AG08396 (cell line): ENCODE measurements at places on chromosomes 5 and 9.

DNA sequence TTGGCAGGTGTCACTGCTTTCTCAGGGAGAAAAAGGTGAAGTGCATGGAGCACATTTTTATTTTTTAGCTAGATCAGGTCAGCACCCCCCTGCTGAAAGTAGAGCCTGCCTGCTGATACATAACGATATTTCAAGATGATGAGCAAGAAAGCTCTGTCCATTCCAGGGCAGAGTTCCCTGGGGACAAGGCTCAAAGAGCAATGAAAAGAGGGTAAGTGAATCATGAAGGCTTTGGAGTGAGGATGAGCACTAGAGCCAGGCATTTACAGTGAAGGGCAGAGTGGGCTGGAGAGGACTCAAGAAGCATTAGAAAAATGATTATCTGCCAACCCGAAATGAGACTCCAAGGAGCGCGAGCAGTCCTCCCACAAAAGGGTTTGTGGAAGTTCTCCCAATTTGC lies 345.7 kb downstream of the TLE4 start:
- no peak for DNase-seq

DNA sequence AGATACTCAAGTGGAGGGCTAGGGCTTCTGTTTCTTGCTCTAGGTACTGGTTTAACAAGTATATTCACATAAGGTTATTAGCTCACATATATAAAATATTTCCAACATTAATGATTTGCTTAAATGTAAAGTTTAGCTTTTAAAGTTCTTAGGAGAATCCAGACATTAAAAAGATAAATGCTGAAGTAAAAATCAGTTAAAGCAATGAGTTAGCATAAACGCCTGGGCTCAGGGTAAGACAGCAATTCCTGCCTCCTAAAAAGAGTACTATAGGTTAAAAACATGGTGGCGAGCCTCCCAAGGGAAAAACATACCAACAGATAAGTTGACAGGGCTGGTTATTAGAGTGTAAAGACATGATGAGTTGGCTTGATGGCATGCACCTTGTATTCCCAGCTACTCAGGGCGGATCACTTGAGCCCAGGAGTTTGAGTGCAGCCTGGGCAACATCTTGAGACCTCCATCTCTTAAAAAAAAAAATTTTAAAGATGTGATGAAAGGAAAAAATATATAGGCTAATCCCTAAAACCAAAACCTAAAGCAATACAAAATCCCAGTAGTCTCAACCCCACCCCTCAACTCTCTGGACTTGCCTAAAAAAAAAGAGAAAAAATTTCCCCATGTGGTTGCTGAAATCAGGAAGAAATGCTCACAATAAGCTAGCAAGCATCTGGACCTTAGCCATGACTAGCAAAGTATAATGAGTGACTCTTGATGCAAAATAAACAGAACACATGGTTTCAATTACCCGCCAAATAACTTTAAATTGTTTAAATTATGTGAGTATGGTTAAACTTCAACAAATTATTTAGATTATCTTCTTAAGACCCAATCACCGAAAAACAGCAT lies 3.6 kb downstream of the GOLPH3 start:
- peak; percentile 62 for DNase-seq

DNA sequence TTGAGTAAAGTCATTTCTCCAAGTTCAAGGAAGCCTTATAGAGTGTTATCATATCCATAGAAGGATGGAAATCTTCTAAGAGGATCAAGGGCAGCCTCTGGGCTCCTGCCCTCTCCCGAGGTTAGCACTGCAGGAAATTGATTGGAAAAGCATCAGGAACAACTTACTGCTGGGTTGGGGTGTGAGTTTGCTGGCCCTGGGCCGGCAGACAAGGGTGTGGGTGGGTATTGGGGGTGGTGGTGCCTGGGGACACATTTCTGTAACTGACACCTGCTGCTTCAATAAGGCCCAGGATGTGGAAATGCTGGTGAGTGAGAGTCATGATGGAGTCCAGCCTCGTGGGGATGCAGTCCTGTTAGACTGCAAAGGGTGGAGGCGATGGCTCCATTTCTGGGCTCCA lies 5.5 kb downstream of the CSF2 start:
- no peak for DNase-seq

DNA sequence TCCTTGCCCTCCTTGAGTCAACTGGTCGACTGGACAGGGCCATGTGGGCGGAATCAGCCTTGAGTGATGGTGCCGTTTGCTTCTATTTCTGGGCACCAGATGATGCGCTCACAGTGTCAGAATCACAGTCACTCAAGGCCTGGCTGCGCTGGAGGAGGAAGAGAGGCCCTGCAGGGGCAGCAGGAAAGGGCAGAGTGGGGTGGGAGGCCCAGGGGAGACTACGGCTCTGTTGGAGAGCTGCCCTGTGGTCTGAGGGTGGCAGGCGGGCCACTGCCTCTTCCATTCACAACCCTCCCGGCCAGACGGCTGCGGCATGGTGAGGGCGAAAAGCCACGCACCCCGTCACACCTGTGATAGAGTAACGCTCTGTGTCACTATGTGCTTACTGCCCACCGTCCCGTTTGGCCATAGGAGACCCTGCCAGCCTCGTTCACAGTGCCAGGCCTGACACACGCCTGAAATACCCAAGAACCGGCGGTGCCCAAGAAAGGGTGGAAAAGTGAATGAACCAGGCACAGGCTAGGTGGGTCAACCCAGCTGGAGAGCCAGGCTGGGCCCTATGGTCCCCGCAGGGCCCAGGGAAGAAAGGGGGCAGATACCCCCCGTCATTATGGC lies 9.9 kb downstream of the PLPP7 start:
- no peak for DNase-seq

- DNase-seq = peak; percentile 67
Observed at GRCh38 chr5:176578391-176578808, 29.3 kb downstream of the CDHR2 start.

DNA sequence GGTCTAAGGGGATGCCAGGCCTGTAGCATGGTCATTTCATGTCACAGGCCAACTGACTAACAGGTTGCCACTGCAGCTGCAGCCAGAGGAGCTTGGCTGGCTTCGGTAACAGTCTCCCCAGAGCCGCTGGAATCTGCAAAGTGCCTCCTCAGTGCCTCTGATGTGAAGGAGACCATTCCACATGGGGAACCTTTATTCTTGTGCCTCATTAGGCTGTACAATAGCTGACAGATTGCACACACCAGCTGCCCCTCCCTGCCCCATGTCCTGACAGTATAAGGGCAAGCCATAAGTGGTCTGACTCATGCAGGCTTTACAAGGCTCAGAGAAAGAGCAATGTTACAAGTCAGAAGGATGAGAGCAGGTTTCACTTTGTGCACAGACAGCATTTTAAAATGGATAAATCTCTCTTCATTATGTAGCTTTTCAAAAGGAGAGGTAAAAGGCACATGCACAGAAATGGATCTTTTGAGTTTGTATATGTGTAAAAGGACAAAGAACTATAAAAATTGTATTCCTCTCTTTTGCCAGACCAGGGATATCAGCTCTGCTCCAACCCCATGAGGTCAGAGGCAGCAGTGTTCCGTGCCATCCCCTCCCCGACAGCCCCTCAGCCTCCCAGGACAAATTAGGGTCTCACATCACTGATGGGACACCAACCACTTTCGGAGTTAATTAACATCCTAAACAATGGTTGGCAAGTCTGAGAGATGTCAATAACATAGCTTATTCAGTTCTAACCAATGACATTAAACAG lies 467.8 kb downstream of the TMEM232 start:
- DNase-seq = peak; percentile 7
